D721Med (cell line): ENCODE measurements at places on chromosomes 12 and 14.

DNA sequence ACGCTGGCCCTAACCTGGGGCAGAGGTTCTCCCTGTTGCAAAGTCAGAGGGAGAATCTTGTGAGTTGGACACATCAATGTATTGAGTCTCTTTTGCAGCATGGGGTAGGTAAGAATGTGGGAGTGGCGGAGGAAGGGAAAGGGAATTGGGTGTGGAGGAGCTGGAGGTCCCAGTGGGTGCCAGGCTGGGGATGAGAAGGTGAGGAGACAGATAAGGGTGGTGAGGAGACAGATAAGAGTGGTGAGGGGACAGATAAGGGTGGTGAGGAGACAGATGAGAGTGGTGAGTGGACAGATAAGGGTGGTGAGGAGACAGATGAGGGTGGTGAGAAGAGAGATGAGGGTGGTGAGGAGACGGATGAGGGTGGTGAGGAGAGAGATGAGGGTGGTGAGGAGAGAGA lies 72.9 kb upstream of the SFSWAP start:
- DNase-seq = no peak

DNA sequence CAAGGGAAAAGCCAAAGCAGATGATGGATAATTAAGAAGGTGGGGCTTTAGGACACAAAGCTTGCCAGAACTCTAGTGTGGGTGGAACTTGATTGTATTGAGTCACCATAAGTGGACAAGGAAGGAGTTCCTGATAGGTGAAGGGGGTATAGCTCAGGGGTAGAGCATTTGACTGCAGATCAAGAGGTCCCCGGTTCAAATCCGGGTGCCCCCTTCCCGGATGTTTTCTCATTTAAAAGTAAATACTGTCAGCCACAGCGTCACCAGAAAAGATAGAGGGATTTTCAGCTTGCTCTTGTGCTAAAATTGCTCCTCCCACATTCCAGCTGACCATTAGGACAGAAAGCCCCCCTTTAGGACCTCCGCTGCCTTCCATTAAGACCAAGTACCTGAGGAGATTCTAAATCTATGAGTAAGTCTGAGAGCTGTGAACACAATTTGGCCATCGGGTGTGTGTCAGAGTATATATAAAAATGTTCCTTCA lies 36.6 kb downstream of the DCAF4 start:
- no peak for DNase-seq

GRCh38 chr12:114744691-114745090 lies 60.7 kb upstream of the TBX3 start:
- no peak for DNase-seq

DNA sequence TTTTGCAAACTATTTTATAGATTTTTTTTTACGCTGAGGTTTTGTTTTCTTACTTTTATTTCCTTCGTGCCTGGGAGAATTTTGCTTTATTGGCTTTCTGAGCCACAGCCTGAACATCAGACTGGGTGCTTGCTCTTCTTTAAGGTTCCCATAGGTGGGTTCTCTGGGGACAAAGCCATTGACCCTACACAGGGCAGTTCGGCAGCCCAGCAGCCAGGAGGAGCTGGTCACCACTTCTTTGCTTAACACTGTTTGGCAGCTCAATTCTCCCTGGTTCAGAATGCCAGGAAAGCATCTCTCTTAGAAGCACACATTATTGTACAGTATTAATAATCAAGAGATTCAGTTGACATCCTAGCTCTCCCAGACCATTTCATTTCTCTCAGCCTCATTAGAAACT lies 140.8 kb upstream of the NEDD1 start:
- no peak for DNase-seq

- no peak for DNase-seq
These were observed 287.3 kb downstream of the NAV3 start for GRCh38 chr12:78118036-78118435.

DNA sequence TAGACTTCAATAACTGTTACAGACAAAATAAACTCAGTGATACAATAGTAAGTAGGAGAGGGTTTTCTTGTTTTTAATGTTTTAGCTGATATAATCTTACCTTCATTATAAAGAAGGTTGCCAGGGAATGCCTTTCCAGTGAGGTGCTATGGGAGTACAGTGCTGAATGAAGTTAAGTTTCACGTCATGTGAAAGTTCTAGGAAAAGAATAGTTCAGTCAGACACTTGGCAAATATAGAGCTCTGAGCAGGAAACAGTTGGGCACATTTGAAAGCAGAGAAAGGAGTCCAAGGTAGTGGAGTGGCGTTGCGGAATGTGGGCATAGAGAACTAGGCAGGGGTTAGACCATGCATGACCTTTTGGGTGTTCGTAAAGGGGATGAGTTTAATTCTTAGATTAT lies 88.6 kb upstream of the DCN start:
- DNase-seq = no peak

DNA sequence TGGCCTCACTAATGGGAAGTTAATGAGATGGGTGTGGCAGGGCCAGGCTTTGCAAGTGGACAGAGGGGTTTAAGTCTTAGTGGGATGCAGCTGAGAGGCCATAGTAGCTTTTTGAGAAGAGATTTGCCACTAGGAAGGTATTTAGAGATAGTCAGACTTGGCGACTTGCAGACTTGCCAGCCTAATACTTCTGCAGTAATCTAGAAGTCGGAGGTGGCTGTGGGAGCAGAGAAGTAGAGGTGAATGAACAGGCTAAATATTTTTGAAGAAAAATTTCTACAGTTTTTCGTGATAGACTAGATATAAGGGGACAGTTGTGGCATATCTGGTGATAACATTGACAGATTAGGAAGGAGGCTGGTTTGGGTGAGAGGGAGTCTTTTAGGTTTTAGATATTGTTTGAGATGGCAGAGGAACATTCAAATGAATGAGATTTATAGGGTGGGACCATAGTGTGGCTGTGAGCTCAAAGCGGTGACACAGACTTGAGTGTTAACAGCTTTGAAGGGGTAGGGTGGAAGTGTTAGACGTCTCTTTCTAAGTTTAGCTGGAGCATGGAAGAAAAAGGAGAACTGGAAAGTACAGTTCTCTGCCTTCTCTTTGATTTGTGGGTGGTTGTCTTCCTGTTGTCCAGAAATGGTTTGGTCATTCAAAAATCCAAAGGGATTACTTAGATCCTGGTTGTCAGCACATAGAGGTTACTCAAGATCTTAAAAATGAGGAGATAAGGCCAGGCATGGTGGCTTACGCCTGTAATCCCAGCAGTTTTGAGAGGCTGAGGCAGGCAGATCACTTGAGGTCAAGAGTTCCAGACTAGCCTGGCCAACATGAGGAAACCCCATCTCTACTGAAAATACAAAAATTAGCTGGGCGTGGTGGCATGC lies 44.9 kb downstream of the MAPKAPK5 start:
- no peak for DNase-seq

DNA sequence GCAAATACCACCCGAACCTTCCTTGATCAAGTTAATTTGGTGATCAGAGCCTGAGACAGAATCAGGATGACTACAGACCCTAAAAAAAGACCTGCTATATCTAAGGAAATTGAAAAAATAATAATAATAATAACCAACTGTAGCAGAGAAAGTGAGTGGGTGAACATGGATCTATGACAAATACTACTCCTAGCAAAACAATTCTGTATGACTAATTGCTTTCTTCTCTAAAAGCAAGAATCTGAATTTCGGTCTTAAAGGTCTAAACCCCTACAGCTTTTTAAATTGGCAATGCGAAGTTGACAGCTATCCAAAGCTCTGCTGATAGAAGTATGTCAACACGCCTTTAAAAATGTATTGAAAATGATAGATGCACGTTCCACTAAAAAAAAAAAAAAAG lies 102.2 kb downstream of the PRKAB1 start:
- no peak for DNase-seq

- no peak for DNase-seq
These were observed 15.8 kb upstream of the CPNE8 start for GRCh38 chr12:38921025-38921677.

GRCh38 chr14:58887931-58888330 lies 250.2 kb downstream of the DACT1 start:
- no peak for DNase-seq

- no peak for DNase-seq
These were observed 19.8 kb downstream of the HVCN1 start for GRCh38 chr12:110669193-110669502.

- DNase-seq = no peak
These were observed 69.0 kb downstream of the TECPR2 start for GRCh38 chr14:102431751-102432150.

DNA sequence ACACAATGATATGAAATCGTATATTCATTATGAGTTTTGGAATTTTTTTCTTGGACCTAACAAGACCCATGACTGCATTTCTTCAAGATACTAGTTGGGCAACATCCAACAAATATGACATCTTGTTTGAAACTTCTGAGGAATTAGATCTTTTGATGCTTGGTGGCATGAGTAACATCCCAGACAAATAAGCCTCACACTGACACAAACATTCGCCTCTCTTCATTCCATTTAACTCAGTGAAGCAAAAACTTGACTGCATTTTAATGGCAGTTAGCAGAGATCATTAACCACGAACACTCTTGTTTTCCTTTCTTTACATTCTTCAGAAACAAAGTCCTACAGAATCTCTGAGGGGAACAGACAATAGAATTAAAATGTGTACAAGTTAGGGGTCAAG lies 758.3 kb downstream of the C12orf50 start:
- no peak for DNase-seq

GRCh38 chr12:7161811-7162210 lies 27.7 kb upstream of the PEX5 start:
- no peak for DNase-seq

DNA sequence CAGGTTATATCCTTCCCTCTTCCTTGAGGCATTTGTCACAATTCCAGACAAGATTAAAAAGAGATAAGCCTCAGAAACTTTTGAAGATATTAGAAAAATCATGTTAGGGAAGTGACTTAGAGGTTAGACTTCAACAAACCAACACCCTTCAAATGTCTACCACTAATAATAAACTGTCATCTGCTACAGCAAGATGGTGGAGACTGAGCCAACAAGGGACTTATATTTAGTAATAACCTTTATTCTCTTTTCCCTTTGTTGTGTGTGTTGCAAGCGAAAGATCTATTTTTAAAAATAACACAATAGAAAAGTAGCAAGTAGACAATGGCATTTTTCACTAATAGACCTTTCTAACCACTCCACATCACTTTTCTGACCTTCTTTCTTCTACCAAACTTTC lies 28.6 kb downstream of the PRICKLE1 start:
- no peak for DNase-seq

GRCh38 chr12:68557011-68557730 lies 53.5 kb upstream of the RAP1B start:
- no peak for DNase-seq

GRCh38 chr12:20523658-20524057 lies 155.3 kb downstream of the PDE3A start:
- DNase-seq = no peak

GRCh38 chr12:67299926-67300325 lies 30.8 kb downstream of the CAND1 start:
- DNase-seq = no peak

GRCh38 chr14:94058128-94058673 lies 22.8 kb downstream of the DDX24 start:
- DNase-seq = no peak

- DNase-seq = no peak
These were observed 60.7 kb downstream of the SLC38A6 start for GRCh38 chr14:61041704-61042103.

DNA sequence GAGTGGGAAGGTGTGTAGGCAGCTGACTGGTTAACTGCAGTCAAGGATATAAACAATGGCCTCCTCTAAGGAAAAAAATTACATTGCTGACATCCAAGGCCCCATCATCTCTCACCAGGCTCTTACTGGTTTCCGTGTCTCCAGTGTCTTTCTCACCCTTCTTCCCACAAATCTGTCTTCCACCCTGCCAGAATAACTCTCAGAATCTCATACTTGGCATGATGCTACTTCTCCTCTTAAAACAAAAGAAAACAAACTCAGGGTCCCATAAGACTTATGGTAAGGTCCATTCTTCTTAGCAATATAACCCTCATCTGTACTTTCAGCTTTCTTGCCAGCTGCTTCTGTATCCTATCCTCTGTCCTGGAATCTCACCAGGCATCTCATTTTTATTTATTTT lies 68.9 kb downstream of the SUSD6 start:
- no peak for DNase-seq

- DNase-seq = no peak
These were observed 3.2 kb downstream of the CRIP2 start for GRCh38 chr14:105477660-105478397.

GRCh38 chr12:26188641-26189040 lies 6.7 kb upstream of the SSPN start:
- no peak for DNase-seq

GRCh38 chr12:114579389-114579788 lies 104.6 kb downstream of the TBX3 start:
- DNase-seq = no peak

GRCh38 chr14:90408713-90409112 lies 11.9 kb downstream of the CALM1 start:
- no peak for DNase-seq

DNA sequence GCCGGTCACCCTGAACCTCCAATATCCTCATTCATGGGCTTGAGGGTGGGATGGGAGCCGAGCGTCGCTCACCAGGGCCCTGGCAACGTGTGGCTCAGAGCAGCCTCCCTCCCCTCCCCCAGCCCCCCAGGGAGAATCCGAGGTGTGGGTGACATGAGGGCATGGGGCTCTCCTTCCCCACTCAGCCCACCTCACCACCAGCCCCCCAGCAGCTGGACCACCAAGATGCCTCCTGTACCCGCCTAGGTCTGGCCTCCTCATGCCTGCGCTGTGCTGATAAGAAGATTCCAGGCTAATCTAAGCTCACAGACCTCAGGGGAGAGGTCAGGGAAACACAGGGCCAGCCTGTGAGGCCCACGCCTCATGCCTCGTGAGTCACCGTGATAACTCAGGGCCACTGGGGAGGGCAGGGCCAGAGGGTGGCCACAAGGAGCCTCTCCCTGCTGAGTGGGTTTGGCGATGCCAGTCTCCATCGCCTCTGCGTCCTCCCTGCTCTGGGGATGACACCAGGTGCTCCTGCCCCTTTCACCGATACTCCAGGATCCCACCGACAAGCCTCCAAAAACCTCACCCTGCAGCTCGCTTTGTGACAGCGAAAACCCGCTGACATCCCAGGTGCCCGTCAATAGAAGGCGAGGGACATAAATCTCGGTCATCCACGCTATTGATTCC lies 56.9 kb downstream of the TESC start:
- no peak for DNase-seq
